Astrocyte of the cerebellum (primary cell): ENCODE measurements at places on chromosomes 16 and 17.

DNA sequence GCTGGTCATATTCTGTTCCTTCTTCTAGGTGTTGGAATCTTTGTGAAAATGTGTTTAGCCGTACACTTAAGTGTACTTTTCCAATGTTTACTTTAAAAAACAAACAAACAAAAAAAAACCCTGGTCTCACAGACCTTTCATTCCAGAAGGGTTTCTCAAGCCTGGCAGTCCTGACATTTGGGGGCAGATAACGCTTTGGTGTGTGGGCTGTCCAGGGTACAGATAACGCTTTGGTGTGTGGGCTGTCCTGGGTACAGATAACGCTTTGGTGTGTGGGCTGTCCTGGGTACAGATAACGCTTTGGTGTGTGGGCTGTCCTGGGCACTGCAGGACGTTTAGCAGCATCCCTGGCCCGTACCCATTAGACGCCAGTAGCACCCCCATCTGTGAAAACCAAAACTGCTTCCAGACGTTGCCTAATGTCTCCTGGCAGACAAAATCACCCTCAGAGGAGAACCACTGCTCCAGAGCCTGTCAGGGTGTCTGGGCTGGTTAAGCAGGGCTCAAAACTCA is 15.2 kb upstream of the FLCN start:
- no peak for DNase-seq

DNA sequence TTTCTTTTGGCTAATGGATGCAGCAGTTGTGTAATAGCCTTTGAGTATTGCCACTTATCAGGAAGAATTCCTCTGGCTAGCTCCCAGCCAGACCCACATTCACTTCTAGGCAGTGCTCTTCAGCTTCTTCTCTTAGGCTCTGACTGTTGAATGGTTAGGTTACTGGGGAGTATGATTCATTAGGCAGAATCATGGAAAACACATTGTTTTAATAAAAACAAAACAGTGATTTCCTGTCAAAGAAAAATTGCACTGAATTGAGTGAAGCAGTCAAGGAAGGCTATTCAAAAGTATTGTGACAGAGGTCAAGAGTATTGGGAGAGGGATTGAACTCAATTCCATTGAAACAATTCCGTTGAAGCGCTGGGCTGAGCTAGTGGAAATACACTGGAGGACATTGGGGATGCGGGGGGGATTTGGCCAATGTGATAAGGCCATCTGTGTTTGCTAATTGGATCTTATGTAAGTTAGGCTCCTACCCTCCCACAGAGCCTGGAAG is 68.0 kb downstream of the CNTNAP4 start:
- peak; percentile 39 for DNase-seq

GRCh38 chr17:3335876-3336275 is 37.7 kb upstream of the OR3A1 start:
- no peak for DNase-seq

DNA sequence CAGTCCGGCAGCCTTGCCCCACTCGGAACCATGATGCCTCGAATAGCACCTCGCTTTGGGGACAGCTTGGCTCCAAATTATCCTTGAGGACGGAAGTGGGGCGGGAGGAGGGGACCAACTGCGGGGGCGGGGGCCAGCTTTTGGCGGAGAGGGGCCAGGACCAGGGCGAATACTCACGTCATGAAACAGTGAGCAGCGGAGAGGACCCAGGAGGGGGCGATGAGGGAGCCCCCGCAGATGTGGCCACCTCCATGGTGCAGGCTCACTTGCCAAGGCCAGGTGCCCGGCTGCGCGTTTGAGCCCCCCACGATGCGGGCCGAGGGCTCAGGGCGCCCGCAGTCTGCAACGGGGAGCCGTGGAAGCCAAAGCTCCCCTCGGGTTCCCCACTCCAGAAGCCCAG is 970 bp downstream of the PRSS36 start:
- DNase-seq: no peak

DNA sequence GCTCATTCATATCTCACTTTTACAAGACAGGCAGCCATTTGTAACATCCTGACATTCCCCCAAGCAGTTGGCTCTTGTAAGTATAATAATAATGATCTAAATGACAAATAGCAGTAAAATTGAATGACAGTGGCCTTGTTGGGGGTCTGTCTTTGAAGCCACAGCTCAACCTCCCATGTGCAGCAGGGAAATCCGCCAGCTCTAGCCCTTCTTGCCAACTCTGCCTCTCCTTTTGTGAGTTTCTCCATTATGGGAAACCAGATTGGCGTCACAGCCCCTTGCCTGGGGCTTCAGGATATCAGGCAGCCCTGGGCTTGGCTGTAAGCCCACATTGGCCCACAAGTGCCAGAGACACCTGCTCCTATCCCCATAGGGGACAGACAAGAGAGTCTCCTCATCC is 70.4 kb upstream of the CACNG5 start:
- no peak for DNase-seq

DNA sequence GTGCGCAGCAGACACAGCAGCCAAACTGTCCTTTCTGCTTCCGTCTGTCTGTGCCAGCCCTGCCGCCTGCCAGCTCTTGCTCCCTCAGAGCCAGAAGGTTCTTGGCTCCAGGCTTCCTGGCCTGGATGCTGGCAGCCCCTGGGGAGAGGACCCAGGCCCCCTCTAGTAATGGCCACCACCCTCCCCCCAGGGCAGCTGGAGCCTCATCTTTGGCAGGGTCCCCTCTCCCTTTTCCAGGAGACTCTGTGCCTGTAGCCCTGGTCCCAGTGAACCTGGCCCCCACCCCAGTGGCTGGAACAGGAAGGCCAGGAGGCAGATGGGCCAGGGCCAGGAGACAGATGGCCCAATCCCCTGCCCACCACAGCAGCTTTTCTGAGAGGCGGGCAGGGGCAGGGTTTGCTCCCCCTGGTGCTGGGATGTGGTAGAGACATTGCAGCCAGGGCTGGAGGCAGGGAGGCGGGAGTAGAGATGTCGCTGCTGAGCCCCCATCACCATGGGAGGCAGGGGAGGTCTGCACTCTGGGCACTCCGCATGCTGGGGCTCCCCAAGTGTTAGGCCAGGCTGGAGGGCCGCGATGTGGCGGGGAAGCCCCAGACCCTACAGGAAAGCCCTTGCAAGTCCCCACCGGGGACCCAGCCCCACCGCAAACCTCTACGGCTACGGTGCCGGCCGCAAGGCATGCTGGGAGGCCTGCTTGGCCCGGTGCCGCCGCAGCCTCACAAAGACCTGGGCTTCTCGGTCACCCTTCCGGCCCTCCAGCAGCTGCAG is 16.7 kb downstream of the UNC13D start:
- DNase-seq: peak; percentile 15

GRCh38 chr17:18381953-18382245 is 4.3 kb downstream of the EVPLL start:
- DNase-seq: no peak

DNA sequence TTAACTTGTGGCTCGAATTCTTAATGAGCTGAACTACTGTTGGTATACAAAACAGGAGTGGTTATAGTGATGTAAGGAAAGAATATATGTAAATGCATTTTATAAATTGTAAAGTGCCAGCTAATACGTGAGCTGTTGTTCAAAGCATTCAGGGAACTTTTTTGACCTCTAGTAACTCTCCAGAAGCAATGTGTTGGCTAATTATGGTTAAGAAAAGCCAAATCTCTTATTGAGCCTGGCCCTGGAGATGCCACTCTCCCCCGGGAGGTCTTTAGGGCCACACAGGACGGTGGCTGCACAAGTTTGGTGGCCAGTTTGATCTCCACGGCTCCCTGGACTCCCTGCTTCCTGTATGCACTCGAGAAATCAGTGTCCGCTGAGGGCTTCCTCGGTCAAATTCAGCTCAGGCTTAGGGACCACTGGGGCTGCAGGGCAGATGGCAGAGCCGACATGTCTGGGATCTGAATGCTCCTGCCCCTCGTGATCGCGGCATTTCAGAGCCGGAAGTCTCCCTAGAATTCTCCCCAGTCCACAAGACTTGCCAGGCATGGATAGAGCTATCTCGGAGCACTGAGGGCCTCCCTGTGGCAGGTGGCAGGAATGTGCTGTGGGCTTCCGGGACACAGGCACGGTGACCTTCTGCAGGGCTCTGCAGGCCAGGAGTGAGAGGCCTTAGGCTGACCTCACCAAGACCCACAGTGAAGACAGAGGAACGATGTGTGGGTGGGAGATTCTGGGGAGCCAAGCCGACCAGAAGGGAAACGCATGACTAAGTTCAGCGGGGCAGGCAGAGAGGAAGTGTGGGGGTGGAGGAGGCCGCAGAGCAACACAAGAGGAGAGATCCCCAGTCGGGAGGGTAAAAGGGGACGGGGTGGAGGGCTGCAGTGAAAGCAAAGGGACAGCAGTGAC is 18.6 kb upstream of the PITPNM3 start:
- DNase-seq: no peak

DNA sequence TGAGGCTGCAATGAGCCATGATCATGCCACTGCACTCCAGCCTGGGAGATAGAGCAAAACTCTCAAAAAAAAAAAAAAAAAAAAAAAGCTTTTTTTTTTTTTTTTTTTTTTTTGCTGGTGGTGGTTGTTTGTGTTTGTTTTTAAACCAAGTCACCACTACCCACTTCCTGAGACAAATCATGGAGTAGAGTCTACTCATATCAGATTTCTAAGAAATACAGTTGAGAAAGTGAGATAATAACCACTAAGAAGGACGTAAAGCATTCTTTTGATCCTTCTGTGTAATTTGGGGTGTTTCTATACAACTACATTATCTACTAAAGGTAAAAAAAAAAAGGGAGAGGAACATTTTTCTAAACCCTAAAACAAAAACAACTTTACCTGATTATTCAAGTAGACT is 38.0 kb downstream of the AXIN2 start:
- no peak for DNase-seq

DNA sequence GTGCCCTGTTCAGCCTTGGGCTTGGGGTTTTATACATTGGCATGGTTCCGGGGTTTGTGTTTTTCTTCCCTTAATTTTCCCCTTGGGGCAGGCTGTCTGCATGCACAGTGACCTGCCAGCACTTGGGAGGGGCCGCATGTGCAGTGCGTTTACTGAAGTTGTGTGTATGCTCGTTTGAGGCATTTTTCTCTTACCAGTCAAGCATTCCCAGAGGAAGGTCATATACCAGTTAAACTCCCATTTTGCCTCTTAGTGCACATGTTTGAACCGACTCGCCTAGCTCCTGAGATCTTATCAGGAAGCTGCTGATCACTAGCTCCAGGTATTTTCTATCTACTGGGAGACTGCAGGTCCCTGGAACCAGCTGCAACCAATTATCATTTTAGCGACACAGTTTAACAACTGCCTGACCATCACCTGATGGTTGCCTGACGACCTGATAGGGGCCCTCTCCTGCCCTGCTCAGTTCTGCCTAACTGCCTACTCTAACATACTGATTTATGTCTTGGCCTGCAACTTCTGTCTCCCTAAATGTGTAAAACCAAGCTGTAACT is 51.4 kb downstream of the MFSD11 start:
- no peak for DNase-seq

GRCh38 chr16:75256059-75256571 is 4.7 kb upstream of the BCAR1 start:
- no peak for DNase-seq

DNA sequence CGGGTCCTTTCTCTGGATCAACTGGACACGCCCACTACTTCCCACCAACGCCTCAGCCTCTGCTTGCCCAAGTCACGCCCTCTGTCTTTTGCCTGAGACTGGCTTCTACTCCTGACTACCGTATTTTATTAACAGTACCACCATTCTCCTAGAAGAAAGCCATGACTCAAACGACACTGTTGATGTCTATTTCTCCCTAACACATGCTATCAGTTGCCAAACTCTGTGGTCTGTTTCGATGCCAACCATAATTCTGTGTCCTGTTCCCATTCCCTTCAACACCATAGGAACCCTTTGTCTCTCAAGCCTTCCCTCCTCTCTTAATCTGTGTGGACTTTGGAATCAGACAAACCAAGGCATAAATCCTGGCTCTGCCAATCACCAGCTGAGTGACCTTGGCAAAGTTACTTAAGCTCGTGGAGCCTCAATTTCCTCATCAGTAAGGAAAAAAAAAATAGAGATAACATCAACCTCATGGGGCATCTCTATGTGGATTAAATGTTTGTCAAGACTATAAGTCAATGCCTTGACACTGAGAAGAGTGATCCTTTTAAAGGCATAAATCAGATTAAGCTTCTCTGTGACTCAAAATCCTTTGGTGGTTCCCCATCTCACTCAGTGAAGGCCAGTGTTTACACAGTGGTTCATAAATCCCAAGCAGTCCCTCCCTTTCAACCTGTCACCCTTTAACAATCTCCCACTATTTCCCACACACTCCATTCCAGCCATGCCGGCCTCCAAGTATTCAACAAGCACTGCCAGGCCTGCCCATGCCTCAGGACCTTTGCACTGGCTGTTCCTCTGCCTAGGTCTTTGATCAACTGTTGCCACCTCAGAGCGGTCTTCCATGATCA is 45.6 kb downstream of the ERN1 start:
- DNase-seq: peak; percentile 43

- no peak for DNase-seq
These were observed 77.7 kb downstream of the KLHDC4 start for GRCh38 chr16:87687998-87688529.

DNA sequence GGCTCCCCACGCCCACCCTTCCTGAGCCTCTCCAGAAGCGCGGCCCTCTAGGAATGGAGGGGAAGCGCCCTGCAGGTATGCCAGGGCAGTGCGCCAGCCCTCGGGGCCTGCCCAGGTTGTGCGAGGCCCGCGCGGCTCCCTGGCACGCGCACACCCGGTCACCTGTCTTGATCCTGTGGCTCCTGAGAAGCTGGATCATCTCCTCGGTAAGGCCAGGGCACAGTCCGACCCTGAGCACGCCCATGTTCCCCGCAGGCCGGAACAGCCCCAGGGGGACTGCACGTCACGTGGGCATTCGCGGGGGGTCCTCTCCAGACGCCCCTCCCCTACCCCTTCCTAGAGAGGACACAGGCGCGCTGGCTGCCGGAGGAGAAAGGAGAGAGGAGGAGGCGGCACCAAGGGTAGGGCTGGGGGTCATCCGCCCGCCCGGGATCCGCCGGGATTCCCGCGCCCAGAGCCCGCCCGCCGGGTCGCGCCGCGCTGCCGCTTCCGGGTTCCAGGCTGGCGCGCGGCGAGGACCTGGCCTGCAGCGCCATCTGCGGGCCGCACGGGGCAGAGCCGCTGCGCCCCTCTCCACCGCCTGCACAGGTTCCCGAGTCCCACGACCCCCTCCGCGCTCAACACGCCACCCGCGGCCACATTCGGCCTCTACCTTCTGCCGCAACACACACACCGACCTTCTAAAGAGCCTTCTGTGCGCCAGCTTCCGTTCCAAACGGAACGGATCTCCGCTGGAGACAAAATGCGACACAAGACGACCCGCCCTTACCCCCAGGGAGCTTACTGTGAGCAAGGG is at the start of gene RAD51D:
Gene RAD51D, minus strand, starts transcription at position 491 of the 796 bp plus-strand sequence. Its CDS starts 247 bp downstream, at position 244.
- peak; percentile 19 for DNase-seq

DNA sequence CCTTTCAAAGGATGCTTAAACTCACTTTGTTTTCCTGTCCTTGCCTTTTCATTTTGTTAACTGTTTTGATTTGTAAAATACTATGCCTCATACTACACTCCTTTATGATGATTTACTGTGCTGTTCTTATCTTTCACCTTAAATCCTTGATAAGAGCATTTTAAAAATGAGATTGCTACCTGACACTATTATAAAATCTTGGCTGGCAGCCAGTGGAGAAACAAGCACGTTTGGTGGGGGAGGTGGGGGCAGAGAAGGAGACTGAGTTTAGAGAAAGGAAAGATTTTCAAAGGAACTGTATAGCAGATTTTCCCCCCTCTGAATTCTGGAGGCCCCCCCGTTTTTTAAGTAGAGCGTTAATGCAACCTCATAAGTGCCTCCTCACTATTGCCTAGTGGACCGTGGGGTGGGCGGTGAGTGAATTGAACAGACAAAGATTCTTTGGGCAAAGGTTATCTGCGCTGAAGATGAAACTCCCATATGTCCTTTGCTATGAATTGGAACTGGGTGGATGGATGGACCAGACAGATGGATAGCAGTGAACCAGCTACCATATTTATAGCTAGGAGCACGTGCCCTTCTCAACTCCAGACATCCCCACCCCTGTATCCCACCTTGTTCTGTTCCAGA is 200.2 kb downstream of the CCDC182 start:
- DNase-seq: no peak
